Stimulated activated CD8-positive, alpha-beta memory T cell treated with anti-CD3 and anti-CD28 coated beads, Interleukin-4, amount 100 ng/mL, for 4 hours (primary cell): ENCODE measurements at places on chromosomes 7 and 10.
A peak's percentile ranks its signal among the peaks of the same experiment; 100 is the strongest.

DNA sequence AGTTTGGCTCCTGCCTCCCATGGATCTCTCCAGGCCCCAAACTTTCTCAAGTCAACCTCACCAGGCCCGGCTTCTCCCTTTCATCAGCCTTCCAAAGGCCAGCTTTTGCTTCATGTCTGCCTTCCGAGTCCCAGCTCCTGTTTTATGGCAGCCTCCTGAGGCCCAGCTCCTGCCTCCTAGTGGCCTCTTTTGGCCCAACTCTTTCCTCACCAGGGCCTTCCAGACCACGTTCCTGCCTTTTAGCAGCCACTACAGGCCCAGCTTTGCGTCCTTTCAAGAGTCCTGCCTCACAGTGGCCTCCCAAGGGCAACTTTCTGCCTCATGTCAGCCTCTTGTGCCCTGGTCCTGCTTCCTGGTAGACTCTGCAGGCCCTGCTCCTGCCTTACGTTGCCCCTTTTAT is 15.3 kb upstream of the TMEM248 start:
- no peak for DNase-seq

GRCh38 chr7:54596747-54597146 is 54.6 kb downstream of the VSTM2A start:
- DNase-seq = no peak

DNA sequence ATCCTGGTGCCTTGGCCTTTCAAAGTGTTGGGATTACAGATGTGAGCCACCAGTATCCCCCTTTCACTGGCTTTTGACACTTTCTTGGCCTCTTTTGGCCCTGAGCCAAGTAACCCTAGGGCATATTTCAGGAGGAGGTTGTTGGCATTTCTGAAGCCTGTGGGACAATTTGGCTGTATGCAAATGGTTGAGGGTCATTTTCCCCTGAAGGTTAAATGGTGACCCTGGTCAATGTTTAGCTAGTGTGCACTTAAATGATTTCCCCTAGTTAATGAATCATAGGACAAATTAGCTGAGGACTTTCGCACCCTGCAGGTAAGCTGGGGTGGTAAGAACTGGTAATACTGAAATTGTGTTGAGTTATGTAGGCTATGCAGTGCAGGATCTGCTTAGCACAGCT is 660.5 kb downstream of the LRMDA start:
- no peak for DNase-seq

GRCh38 chr7:17716816-17717215 is 223.5 kb downstream of the SNX13 start:
- no peak for DNase-seq

DNA sequence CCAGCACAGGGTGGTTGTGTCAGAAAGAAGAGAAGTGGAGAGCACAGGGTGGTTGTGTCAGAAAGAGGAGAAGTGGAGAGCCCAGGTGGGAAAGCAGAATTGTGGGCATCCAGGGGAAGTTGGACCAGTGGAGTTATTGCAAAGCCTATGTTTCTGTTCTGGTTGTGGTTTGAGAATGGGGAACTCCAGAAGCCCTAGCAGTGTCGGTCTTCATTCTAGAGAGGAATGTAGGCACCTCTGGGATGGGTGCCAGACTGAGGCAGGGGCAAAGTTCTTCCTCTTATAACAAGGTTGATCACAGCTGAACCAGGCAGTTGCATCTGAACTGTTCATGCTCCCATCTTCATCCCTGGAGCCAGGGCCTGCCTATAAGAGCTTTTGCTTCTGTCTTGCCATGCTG is 954 bp downstream of the FSCN3 start:
- DNase-seq = no peak

DNA sequence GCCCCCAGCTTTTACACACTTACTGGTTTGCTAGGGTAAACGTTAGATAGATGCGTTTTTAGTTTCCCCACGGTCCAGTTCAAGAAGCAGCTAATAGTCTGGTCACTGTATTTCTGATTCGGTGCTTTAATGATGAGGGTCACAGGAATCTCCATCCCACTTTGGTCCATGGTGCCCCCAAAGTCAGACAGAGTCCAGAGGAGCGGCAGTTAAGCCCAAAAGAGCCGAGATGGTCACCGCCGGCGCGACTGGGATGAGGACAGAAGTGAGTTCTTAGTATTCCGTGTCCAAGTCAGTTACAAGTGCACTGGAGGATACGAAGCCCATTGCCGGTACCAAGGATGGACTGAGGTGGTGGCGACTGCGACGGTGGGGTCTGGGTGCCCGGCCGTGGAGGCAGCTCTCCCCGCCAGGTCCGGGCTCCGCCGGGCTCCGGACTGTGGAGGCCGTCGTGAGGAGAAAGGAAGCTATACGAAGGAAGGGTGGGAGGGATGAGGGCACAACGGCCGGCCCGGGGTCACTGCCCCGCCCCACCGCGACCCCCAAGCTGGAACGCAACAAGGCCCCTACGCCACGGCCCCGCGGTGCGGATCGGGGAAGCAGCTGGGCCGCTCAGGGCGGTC is 663 bp downstream of the HERPUD2 start:
- no peak for DNase-seq

DNA sequence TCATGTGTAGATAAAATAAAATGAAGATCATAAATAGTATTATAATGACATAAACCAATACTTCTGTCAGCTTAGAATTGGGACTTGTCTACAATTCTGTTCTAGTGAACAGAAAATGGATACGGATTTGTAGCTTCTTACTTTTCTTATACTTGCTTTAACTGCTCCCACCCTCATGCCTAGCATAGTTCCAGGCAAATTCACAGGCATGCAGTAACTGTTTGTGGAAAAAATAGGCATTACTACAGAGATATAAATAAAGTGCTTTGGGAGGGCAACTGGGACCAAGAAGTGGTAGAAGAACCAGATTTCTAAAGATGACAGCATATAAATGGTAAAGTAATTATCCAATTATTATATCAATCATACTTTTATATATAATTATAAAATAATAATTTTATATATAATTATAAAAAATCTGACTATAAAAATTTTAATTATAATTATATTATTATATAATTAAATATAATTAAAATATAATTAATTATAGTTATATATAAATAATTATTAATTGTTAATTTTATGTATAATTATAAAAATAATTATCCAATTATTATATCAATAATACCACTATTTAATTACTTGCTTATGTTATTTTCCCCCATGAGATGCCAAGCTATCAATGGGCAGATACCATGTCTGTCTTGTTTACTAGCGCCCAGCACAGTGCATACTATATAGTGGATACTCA is 144.1 kb downstream of the NOC3L start:
- DNase-seq = no peak

GRCh38 chr7:131038153-131038552 is 289.5 kb upstream of the MKLN1 start:
- DNase-seq = no peak

DNA sequence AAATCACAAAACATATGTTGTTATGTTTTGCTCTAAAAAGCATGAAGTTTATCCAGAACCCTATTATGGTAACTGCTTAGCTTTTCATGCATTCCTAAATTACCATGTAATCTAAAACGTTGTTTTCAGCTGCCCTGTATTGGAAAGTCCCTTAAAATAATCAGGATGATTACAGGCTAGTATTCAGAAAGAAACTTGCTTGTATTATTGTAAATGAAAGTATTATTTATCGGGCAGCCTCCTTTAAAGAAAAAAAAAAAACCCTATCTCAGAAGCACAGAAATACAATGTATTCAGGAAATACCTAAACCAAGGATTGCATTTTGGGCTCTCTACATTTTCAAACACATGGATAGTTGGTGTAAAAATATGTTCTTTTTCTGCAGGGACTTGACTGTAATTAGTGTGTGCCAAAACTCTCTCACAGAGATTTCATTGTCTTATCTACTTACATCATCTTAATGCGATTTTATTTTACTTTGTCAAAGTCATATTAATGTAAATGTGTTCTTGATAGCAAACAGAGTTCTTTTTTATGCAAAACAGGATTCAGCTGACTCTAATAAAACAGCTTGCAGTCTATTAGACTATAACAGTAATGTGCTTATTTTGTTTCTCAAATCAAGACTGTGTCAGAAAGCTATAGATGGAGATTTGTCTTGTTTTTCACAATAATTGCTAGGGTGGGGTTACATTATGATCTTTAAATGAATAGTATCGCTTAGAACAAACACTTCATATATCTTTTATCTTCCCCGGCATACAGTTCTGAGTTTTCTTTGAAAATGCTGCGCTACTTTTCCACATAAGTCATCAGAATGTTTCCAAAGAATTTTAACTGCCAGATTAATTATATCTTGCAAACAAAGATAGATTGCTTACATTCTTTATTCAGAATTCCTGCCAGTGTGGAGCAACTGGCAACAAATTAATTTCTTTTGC is 65.3 kb upstream of the ARID5B start:
- DNase-seq = no peak

- no peak for DNase-seq
These were observed 162.5 kb downstream of the MAGI2 start for GRCh38 chr7:79290841-79291497.

DNA sequence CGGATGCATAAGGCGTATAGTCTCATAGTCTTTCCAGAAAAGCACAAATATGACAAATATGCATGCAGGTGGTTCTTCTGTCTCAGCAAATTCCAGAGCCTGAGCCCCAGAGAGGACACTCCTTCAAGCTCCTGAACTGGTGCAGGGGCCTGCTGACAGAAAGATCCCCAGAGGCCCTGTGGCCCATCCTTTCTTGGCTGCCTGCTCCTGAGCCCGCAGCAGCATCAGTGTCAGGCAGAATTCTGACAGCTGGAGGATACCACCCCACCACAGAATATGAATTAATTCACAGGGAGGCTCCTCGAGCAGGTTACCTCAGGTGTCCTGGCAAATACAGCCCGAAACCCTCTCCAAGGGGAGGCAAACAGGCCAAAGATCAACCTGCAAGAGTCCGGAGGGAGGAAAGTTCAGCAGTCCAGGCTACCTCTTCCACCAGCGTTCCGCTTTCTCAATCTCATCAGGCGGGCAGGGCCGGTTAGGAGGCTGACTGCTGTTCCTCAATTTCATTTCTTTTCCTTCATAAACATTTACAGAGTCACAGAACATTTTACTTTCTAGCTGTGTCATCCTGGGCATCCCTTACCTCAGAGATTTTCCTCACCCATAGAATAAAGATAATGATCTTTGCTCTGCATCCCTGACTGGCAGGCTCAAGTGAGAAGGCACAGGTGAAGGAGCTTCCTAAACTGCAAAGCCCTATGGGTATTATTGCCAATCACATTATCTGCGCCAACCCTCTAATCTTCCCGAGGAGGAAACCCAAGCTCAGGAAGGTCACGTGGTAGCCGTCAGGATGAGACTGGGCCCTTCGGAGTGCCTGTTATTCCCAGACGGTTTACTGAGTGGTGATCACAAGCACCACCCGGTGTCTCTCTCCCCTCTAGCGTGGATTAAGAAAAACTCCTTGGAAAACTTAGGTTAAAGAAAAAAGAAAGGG is 1.4 kb downstream of the DNAJB12 start:
- DNase-seq = no peak

- DNase-seq = no peak
These were observed 44.7 kb downstream of the PRF1 start for GRCh38 chr10:70557876-70558275.

DNA sequence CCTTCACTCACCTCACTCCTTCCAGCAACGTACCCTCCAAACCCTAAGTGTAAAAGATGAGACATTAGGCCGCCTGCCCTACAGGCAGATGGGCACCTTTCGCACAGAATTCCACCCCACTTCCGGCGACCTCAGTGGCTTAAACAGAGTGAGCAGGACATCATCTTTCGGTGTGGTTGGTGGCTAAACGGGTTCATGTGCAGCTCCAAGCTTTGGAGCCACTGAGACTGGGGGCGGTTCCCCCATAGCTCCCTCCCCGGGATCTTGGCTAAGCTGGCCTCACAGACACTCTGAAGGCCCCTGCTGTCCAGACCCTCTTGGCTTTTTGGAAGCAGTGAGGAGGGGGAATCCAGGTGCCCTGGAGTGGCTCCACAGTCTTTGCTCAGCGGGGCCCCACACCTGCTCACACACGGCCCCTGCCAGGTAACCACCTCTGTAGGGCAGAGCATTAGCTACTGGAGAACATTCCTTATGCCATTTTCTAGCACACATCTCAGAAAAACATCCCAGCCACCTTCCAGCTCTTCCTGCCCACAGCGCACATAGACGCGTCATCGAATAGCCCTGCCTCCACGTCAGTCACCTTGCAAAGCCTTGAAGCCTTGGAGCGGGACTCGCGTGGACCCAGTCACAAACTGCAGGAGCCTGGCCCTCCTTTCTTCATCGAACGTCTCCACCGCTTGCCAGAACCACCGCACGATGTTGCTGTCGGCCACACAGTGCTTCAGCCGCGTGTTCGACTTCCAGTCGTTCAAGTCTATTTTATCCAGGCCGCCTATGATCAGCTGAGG is 108.8 kb downstream of the SMURF1 start:
- DNase-seq = no peak

DNA sequence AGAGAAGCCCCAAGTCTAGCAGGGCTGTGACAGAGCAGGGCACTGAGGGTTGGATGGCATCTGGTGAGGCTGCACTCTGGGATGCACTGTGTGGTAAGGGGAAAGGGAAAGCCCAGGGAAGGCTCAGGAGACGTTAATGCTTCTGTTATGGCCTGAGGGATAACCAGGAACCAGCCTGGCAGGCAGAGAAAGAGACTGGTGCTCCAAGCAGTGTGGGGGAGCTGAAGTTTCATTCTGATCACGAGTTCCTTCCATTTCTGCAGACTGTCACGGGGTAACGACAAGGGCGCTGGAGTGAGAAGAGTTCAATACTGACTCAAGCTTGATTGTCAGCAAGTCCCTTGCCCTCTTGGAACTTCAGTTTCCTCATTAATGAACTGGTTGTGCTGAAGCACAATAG is 730.9 kb downstream of the GRID1 start:
- DNase-seq = no peak

DNA sequence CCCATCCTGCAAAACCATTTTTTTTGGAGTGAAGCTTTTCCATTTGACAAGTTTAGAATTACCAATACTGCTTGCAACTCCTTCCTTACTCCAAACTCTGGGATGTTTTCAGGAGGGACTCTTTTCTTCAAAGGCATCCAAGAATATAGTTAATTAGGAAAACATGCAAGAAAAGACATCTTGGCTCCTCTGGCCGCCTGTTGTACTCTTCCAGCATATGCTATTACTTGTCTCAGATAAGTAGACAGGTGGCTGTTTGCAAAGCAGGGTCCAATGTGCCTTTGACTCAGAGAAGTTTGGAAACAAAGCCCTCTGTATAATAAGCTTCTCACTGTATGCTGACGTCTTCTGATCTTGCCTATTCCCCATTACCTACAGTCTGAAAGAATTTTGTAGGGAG is 746.5 kb downstream of the AUTS2 start:
- DNase-seq = no peak

- DNase-seq = no peak
These were observed 164.1 kb upstream of the ADO start for GRCh38 chr10:62640411-62640810.

GRCh38 chr7:27438881-27439589 is 196.4 kb downstream of the EVX1 start:
- DNase-seq = no peak

- peak; percentile 33 for DNase-seq
These were observed 1.1 kb downstream of the HNRNPA2B1 start for GRCh38 chr7:26199301-26200037.
